Caki2 (cell line): ENCODE measurements at places on chromosomes 2 and 18. TPM values are rescaled to one million over a fixed set of nuclear protein-coding genes. Genes with fewer than 3 reads are reported as not detected.

ANO7 gene
- 1.1 TPM in 1 of 2 replicates, not detected in the other for total RNA-seq

LYPD6B gene
- not detected in 2 replicates for total RNA-seq

HJURP gene
- 33.9 and 34.9 TPM in 2 replicates for total RNA-seq

CDH2 gene
- total RNA-seq, result 82.4 and 83.5 TPM in 2 replicates

FBXO15 gene
- total RNA-seq, result 0.10 and 2.0 TPM in 2 replicates

TUBA3E gene
- total RNA-seq, result not detected in 2 replicates

MPP4 gene
- not detected in 2 replicates for total RNA-seq

RAB27B gene
- total RNA-seq, result 0.49 and 1.5 TPM in 2 replicates

HOXD13 gene
- not detected in 2 replicates for total RNA-seq

ABCG8 gene
- total RNA-seq, result not detected in 2 replicates

CAB39 gene
- 24.8 and 31.6 TPM in 2 replicates for total RNA-seq

MYO7B gene
- not detected in 2 replicates for total RNA-seq

- no peak for DNase-seq
Measured at GRCh38 chr2:227788561-227789018, 25.1 kb upstream of the CCL20 start.

- DNase-seq, result no peak
Measured at GRCh38 chr2:198077477-198077876, 273.1 kb downstream of the PLCL1 start.

- DNase-seq, result peak; percentile 42
Measured at GRCh38 chr2:205235434-205235833, 446.9 kb upstream of the NRP2 start.

- no peak for DNase-seq
Measured at GRCh38 chr18:34787931-34788532, 77.9 kb downstream of the DTNA start.

DNA sequence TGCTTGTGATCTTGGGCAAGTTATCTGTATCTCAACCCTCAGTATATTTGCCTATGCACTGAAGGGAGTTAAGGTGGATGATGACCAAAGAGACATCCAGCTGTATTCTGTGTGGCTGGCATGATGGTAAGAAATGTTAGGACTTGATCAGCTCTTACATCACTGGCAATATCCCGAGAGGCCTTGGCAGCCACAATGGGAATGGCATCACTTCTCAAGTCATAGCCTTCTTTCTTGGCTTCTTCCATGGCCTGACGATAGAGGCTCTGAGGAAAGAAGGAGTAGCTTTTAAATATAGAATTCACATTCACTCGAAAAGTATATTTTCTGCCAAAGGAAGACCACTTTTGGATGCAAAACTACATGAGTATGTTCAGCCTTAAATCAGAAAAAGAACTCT, 113.5 kb downstream of the NEB start:
- DNase-seq, result no peak

- DNase-seq, result no peak
Measured at GRCh38 chr2:128466376-128466775, 147.7 kb upstream of the HS6ST1 start.

DNA sequence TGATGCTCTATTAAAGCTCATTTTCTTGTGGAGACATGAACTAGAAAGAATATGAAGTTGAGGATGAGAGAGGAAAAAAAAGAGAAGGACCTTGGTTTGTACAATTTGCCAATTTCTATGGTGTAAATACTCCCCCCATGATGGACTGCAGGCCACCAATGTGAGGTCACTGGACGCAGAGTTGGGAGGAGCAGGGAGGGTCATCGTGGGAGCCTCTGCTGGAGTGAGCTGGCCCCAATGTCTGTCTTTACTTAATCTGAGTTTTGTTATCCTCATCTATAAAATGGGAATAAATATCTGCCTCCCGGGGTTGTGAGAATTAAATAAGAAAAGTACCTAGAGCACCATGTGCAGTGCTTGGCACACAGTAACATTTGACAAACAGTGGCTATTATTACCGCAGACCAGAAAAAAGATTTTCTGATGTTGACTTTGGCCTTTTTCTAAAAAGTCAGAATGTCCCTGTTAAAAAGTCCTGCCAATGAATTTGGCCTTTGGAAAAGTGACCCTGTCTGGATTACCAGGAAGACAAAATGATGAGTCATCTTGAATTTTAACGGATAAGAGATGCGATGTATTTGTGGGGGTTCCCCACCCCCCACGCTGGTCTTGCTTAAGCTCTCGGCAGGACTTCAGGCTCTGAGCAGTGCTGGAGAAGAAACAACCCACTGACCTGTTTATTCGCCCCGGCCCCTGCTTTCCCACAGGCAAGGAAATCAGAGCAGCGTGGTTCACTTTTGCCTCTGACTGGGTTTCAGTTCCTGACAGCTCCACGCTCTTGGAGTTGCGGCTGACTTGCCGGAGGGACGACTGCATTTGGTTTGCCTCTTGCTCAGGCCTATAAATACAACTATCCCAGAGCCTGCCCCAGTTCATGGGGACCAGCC, 50.3 kb upstream of the FOSL2 start:
- DNase-seq, result peak; percentile 25

DNA sequence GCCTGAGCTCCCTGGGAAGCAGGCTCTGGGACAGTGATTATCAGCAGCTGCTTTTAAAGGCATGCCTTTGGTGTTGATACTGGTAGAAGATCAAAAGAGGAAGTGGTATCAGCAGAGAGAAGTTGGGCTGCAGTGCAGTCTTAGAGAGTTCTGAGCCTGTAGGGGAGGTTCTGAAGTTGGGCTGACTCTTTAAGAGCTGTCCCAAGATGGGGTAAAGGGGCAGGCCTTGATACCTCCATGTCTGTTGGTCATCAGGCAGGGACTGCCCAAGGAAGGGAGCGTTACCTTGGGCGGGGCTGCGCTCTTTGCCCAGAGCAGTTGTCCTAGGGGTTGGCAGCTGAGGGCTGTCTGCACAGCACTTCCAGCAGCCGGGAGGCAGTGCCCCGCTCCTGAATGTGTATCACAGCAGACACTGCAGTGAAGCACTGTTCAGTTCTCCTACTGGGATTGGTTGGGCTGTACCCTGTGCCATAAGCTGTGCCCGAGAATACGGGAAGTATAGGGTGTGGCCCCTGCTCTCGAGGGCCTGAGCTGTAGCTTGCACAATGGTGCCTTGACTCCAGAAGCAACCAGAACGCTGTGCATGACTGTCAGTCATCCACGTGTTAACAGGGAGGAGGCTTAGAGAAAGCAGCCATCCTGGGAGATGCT, 177.0 kb downstream of the CTIF start:
- no peak for DNase-seq

- no peak for DNase-seq
Measured at GRCh38 chr2:110973262-110973661, 147.5 kb upstream of the BCL2L11 start.

- DNase-seq, result no peak
Measured at GRCh38 chr18:53753601-53754000, 470.9 kb downstream of the MBD2 start.

DNA sequence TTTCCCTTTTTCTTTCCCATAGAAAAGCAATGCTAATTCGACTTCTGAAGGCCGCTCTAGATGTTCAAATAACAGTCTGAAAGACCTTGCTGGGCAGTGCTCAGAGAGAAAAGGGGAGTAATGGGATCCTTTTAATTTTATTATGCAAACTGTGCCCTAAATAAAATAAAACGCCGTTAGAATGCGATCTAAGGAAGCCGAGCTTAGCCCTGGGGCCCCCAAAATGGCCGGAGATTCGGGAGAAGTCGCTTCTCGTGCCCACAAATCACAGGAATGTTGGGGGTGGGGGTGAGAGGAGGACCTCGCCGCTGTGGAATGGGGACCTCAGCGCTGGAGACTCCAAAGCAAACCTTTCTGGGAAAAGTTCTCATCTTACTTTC, 8.4 kb upstream of the POU3F3 start:
- DNase-seq, result no peak

DNA sequence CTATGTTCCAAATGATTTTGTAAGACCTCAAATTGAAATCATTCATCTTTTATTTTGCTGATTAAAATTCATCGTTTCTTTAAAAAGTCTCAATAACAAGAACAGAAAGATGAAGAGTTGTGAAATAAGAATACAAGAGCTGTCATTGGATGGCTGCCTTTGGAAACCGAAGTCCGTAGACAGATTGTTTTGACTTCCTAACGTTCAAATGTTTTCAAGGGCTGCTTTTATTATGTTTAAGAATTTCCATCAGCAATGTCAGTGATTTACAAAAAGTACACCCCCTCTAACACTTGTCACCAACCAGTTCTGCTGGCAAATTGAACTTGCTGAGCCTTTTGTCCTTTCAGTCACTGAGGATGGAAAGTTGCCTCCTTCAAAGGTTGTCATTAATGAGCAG, 89.6 kb downstream of the KCNE4 start:
- no peak for DNase-seq

DNA sequence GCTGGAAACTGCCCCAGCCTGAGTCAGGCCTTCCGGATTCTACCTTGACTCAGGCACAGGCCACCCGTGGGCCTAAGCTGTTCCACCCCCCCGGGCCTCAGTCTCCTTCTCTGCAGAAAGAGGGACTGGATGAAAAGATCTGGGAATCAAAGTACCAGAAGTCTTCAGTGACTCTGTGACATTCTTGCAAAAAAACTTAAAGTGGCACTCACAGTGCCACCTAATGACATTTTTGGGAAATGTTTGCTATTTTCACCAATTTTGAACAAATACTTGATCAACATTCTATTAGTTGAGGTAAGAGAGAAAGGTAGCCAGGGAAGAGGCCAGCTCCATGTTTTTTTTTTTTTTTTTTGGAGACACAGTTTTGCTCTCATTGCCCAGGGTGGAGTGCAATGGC, 48.3 kb upstream of the ACAA2 start:
- no peak for DNase-seq

GRCh38 chr2:38148501-38148900, 72.5 kb upstream of the CYP1B1 start:
- DNase-seq, result peak; percentile 76

DNA sequence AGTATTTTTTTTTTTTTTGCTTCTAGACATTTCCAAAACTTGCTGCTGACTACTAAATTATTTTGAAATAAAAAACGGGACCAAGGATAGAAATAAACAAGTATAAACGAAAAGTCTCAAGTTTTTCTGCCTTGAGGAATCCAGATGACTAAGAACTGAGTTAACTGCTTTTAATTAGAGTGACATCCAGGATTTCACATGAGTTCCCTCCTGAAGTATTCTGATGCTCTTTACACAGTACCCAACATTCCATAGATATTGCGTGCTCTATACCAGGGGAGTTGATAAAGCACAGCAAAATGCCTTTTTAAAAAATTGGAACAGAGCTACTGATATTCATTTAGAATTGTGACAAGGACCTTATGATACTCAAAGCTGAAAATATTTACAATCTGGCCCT, 618.0 kb downstream of the CCDC85A start:
- no peak for DNase-seq

DNA sequence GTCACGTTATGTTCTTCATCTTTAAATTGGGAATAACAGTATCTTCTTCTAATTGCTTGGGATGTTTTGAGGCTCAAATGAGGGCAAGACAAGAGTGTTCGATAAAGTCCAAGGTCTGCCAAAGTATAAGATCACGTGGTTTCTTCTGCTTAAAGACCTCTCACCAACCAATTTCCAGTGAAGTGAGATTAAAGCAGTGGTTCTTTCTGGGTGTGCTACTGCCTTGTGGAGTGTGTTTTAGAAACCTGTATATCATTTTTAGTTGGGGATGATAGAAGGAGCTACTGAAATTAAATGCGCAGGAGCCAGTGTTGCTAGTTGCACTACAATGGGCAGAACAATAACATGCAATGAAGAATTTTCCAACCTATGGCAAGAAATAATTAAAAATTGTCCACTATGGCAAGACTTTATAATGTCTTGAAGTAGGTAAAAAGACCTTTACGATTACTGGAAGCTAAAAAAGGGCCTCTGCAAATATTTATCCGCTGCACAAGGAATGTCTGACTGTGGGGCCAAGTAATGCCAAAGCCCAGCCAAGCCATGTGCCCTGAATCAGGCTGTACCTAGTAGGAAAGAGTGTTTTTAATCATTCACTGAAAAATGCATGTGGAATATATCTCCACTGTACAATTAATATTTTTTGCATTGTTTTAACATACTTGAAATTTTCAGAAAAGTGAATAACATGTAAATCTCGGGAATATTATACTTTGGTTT, 244.5 kb upstream of the REG3G start:
- DNase-seq, result no peak

DNA sequence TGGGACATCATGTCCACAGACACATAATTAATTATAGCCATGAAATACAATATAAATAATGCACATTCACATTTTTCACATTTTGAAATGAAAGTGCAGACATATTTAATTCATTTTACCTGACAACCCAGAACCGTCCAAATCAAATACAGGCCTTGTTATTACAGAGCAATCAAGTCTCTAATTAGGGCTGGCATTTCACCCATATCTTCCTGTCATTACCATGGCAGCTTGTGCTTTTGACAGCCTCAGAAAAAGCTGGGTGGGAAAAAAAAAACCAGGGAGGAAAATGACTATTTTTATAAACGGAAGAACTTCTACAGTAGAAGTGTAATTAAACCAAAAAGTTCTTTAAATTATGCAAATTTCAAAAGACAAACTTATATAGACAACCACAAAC, 436.4 kb downstream of the FBXO15 start:
- no peak for DNase-seq

- no peak for DNase-seq
Measured at GRCh38 chr18:12857215-12857905, 26.7 kb downstream of the PTPN2 start.

DNA sequence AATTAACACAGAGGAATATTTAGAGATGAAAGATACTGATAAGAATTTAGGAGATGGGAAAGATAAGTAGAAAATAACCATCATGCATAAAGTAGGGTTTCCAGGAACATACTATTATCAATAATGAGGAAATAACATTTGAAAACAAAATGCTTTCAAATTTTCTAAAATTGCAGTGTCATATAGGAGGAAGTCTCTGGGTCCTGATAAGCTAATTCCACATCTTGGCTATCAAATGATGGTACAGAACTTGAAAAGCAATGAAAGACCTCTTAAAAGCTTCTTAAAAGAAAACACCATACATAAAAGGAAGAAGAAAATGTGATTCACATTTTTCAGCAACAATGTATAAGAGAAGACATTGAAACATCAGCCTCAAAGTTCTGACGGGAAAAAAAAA, 1024.8 kb downstream of the TSN start:
- DNase-seq, result no peak

DNA sequence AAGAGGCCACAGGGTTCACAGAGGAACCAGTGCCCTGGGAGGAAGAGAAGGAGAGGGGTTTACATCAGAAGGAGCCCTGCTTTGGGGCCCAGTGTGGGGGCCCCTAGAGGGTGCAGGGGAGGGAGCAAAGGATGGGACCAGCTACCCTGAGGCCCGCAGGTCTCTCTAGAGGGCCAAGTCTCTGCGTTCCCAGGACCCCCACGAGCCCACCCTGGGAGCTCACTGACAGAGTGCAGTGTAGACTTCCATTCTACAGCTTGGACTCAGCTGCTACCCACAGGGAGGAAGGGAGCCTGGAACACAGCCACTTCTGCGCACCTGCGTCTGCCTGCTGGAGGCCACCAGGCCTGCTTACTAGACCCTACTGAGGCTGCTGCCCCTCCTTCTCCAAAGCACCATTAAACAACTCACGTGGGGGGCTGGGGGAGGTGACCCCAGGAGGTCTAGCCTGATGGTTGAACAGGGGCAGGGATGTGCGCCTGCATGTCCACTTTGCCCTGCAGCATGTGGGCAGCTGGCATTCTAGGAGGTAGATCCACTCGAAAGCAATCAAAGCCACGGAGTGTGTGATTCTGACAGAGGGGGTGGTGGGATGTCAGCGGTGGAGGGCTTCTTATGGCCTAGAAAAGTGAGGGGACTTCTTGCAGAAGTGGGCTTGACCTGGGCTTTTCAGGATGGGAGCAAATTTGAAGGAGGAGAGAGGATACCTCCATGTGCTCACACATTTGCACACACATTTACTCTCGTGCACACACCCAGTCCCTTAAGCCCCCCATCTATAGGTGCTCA, 90.2 kb downstream of the ZFP36L2 start:
- no peak for DNase-seq
